Right ventricle myocardium inferior (tissue), 1 donor: ENCODE measurements at places on chromosomes 5 and 9.

DNA sequence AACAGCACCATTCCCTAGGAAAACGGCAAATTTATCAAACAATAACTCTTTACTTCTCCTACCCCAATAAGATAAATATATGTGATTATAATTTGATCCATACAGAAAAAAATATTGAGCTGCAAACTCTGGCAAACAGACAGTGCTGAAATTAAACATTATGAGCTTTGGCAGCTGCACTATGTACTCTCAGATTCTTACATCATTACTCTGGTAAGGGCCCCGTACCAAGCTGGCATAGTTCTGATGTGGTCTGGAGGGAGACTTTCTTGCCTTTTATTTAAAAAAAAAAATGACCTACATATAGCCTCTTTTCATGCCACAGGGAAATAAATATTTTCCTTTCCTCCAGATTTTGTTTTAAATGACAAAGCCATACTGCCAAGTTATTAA, 95.0 kb downstream of the NR6A1 start:
- DNase-seq, result no peak

- DNase-seq, result no peak
Observed at GRCh38 chr5:171386861-171387344, 746 bp upstream of the NPM1 start.

GRCh38 chr5:179623906-179624741, 653 bp upstream of the HNRNPH1 start:
- peak; percentile 64 for DNase-seq

DNA sequence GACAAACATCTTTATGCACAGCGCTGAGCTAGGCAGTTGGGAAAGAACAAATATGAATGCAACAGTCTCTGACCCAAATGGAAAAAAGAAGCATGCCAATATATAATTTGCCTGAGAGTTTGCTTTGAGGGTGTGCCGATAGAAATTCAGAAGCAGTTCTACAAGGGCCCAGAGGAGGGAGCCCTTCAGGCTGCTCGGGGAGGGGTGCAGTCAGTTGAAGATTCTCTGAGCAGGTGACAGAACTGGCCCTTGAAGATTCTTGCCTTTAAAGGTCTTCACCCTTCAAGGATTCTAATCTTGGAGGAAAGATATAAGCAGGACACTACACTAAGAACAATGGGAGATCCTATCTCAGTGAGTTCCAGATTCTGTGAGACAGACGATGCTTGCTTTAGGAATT, 3.7 kb upstream of the PAPPA start:
- DNase-seq, result no peak

- peak; percentile 32 for DNase-seq
Observed at GRCh38 chr9:134182554-134183085, 18.3 kb upstream of the RNU6ATAC start.

DNA sequence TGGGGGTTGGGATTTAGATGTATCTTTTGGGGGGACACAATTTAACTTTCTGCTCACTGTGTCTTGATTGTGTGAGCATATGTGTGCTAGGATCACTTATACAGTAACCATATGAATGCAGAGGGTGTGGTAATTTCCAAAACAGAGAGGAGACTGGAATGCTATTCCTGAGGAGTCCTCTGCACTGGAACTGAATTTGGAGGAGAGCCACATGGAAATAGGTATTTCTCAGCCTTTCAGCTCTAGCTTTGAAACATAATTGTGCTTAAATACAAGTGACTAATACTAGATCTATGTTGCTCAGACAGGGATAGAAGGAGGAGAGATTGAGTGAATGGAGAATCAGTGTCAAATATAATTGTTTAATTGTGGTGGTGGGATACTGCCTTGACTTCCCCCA, 45.5 kb downstream of the FOCAD start:
- DNase-seq, result no peak

GRCh38 chr9:93653760-93654159, 77.4 kb downstream of the PHF2 start:
- DNase-seq, result peak; percentile 1

DNA sequence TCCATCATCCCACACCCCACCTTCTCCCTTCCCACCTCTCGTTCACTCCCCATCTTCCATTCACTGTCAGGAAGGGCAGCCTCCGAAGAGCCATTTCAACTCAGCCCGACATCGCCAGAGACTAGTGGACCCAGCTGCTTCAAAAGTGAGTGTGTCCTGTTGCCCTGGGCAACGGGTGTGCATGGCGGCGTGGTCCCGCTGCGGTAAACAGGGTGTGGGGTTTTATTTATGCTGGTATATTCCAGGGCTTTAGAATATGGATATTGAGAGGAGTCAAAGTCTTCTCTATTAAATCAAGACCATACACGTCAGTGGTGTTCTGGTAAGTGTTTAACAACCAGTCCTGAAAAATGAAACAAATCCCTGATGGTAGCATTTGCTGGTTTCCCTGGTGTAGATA, 274.5 kb downstream of the MAST4 start:
- DNase-seq, result no peak

GRCh38 chr9:34659592-34660253, 2.7 kb downstream of the CCL27 start:
- no peak for DNase-seq

DNA sequence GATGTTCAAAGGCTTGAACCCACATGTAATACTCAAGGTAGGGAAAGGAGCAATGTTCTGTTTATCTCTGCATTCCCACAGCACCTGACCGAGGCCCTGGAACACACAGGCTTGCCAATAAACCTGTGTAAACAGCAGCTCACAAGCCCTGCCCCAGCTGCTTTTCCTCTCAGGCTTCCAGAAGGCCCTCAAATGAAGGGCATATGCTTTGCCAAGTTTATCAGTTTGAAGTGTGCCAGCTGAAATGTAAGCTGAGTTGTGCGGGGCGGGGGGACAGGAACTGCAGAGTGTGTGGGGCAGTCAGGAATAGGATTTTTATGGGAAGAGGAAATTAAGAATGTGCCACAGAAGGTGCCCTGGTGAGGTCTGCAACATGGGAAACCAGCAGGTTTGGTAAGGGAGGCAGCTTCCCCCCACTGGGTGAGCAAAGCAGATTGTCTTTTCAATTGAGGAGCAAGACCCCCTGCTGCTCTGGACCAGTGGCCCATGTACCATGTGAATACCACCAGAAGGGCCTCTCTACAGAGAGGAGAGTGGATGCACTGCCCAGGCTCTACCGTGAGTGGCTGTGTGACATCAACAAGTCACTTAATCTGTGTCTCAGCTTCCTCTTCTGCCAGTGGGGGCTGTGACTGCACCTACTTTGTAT, 194.8 kb downstream of the SPOCK1 start:
- DNase-seq, result no peak

DNA sequence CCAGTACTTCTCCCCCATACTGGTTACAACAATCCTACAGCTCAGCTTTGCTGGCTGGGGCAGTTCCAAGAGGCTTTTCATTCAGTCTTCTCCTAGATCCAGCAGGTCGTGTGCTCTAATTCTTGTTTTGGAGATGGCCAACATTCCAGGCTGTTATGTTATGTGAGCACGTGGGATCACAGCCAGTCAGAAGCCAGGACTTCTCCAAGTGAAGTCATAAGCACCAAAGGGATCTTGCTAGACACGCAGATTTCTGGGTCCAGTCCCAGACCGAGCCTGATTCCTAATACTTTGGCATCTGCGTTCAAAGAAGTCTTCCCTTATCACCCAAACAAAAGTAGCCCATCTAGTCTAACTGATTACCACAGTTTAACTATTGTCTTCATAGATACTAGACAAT, 1.4 kb upstream of the LARP1 start:
- peak; percentile 85 for DNase-seq

DNA sequence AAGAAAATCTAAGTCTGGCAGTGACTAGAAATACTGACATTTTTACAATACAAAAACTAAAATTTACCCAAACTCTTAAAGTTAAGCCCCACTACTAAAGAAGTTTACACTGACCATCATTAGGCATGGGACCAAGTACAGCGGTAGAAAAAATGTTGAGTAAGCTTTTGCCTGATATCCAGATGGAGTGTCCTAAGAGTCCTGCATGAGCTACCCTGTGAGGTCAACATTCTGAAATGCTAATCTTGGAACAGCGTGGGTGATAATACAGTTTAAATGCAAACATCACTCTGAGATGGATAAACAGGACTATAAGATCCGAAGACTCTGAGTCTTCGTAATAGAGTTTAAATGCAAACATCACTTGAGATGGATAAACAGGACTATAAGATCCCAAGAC, 189.7 kb downstream of the DCP2 start:
- no peak for DNase-seq

GRCh38 chr9:84781458-84781857, 111.9 kb downstream of the NTRK2 start:
- DNase-seq, result no peak

- no peak for DNase-seq
Observed at GRCh38 chr9:98323831-98324135, 68.3 kb upstream of the TBC1D2 start.

- DNase-seq, result no peak
Observed at GRCh38 chr5:175597718-175598117, 60.2 kb upstream of the HRH2 start.

DNA sequence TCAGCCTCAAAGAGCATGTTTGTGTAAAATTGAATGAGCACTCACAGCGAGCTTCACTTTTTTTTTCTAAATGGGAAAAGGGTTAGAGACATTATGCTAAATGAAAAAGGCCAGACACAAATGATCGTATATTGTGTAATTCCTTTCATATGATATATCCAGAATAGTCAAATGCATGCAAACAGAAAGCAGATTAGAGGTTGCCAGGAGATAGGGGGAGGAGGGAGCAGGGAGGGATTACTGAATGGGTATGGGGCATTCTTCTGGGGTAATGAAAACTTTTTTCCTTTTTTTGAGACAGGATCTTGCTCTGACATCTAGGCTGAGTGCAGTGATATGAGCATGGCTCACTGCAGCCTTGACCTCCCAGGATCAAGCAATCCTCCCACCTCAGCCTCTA, 47.1 kb downstream of the DMAC1 start:
- no peak for DNase-seq

DNA sequence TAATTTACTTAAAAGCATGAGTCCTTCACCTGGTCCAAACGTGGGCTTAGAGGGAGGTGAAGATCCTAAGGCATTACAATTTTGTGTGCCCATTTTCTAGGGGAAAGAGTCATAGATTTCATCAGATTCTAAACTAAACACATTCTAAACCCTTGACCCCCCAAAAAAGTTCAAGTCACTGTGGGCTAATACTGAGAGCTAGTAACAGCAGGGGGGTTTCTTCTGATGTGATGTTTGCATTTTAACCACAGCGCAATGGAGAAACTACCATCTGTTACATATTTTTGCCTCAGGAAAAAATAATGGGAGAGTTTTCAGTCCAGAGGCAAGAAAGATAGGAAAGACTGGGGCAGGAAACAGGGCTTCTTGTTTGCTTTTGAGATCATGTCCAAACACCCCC, 110.8 kb upstream of the SLC1A3 start:
- no peak for DNase-seq

DNA sequence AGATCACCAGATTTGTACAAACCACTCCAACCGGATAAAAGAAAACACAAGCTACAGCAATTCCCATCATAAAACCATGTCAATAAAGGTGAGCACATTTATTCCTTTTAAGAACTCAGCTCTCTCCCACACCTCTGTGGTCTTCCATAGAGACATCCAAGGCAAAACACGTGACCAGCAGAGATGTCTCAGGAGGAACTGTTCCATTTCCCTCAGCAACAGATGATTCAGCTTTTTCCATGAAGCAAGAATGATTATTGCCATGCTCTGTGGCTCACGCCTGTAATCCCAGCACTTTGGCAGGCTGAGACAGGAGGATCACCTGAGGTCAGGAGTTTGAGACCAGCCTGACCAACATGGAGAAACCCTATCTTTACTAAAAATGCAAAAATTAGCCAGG, 15.8 kb downstream of the GZMK start:
- no peak for DNase-seq

- DNase-seq, result no peak
Observed at GRCh38 chr9:81619353-81620001, 69.9 kb downstream of the TLE1 start.

- DNase-seq, result no peak
Observed at GRCh38 chr9:127209948-127210640, 54.5 kb upstream of the GARNL3 start.

DNA sequence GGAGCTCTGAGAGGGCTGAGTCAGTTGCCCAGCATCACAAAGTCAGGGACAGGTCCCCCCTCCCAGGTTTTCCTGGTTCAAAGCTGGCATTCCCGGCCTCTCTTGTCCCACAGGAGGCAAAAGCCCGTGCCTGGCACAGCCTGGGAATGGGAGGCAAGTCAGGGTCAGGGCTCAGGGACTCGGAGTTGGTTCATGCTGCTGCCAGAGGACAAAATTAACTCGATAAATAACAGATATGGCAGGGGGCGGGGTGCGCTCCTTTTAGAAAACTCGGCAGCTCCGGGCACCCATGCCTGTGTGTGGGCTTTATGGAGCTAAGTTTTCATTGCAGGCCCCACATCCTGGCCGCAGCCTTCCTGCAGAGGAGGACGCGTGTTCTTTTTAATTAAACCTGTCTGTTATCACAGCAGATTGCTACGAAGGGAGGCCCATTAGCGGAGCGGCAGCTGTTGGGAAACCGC, 62.8 kb upstream of the LMX1B start:
- DNase-seq, result peak; percentile 46

GRCh38 chr5:97909541-97909940, 726.5 kb upstream of the RIOK2 start:
- no peak for DNase-seq

DNA sequence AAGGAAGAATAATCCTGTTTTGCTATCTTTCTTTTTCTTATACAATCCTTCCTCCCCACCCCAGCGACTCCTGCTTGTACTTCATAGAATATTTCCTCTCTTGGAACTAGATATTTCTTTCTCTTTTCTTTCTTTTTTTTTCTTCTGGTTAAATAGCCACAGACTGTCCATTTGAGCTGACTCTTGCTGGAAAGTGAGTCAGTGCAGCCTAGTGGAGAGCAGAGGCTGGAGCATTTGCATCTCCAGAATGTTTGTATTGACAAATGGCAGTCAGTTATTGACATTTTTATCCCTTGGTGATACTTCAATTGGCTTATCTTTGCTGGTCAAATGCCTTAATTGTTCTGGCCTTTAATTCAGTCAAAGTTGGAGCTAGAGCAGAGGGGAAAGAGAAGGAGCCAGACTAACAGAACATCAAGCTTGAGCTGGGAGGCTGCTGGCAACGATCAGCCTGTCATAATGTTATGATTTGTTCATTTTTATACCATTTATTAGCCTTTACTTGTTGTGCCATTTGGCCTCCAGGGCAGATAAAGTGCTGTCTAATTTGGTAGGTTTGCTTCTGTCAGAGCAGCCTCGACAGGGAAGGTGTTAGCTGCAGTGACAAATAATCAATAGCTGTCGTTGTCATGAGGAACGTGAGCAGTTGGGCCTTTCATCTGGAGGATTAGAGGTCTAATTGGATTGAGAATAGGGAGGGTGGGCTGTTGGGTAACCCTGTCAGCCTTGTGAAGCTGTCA, 69.0 kb downstream of the INVS start:
- DNase-seq, result no peak

DNA sequence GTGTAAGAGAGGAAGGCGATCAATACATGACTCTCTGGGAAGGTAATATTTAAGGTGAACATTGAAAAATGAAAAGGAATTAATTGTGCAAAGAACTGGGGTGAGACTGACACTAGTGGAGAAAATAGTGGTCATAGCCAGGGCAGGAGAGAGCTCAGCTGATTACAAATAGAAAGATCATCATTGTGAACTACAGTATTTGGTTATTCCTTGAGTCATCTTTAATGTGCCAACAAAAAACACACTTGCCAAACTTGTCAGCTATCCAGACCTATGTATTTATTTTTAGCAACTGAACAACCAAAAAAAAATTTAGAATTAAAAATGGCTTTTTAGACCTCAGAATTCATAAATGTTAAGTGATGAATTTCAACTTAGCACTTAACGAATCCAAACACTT, 749.8 kb upstream of the CDH9 start:
- DNase-seq, result no peak
